ENCODE measurements at places on chromosomes 4 and X.

DNA sequence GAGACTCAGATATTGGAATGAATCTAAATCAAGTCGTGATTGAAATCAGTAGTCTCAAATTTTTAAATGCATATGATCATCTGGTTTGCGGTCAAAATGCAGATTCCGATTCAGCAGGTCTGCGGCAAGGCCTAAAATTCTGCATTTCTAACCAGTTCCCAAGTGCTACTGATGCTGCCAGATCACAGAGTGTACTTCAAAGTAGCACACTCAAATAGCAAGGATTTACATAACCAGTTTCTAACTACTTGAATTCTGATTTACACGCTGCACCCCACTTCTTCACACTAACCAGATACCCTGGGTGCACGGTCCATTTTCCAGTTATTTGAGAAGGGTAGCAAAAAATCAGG is 752 bp downstream of the MBTPS2 start:
- peak; percentile 43 for DNase-seq

DNA sequence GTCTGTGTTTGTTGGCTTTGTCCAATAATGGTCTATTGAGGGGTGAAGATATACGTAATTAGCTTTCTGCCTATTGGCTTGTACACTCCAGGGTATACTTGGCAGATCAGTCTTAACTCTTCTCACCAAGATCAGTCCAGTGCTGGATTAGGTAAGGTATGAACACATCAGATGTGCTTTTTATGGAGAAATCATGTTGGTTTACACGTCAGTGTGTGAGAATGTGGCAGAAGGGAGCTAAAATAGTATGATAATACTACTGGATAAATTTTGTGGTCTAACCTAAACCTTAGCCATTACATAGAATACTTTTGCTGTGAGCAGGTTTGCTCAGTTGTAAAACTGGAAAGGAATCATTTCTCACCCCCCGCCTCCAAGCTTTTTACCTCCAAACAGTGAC is 4.2 kb downstream of the PDHA1 start:
- no peak for DNase-seq

DNA sequence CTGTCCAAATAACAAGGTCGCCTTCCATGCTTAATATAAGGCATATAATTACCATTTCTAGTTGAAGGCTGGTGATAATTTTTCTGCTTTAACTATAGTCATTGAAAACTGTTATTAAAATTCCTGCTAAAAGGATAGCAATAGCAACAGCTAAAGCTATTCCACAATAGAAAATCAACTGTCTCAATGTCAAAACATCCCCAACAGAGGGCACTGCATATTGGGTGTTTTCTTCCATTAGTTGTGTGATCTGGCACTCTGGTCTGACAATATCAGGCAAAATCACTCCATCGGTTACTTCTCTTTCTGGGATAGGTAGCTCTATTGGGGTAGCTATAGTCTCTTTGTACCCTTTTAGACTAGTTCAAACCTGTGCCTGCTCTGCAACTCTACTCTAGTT is 53.5 kb downstream of the TMPRSS11F start:
- no peak for DNase-seq

DNA sequence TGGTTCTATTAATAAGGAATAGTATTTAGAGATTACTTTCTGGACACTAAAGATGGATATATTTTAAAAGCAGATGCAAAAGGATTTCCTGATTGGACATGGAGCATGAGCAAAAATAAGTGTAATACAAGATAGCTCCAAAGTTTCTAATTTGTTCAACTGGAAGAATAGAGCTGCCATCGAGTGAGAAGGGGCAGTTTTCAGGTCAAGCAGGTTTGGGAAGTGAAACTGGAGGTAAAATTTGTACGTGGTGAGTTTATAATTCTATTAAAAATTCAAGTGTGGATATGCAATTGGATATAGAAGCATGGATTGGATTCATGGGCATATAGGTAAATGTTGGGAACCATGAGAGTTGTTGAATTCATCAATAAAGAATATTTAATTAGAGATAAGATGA is 31.8 kb downstream of the PRDM8 start:
- DNase-seq, result no peak

GRCh38 chrX:88397551-88397950 is 349.5 kb upstream of the CPXCR1 start:
- no peak for DNase-seq

DNA sequence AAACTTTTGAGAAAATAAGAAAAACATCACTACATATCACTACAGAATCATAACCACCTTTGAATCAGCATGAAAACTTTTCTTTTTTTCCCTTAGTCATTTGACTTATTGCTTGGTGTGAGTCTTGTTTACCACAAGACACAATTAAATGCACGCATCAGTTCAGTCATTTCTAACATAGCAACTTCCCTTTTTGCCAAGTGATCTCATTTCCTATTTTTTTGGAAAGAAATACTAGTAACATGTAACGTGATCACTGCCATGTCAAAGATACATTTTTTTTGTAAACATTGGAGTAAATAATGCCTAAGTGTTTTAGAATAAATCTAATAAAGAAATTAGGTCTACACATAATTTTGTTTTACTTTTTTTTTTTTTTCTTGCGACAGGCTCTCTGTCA is 5.1 kb upstream of the CXCL8 start:
- no peak for DNase-seq

All from NCI-H526 treated with DMSO at 0.1 percent for 48 hours (cell line).